MG63 (cell line): ENCODE measurements at places on chromosomes 6 and 20. TPM values are rescaled to one million over a fixed set of nuclear protein-coding genes. Genes with fewer than 3 reads are reported as not detected.

DNA sequence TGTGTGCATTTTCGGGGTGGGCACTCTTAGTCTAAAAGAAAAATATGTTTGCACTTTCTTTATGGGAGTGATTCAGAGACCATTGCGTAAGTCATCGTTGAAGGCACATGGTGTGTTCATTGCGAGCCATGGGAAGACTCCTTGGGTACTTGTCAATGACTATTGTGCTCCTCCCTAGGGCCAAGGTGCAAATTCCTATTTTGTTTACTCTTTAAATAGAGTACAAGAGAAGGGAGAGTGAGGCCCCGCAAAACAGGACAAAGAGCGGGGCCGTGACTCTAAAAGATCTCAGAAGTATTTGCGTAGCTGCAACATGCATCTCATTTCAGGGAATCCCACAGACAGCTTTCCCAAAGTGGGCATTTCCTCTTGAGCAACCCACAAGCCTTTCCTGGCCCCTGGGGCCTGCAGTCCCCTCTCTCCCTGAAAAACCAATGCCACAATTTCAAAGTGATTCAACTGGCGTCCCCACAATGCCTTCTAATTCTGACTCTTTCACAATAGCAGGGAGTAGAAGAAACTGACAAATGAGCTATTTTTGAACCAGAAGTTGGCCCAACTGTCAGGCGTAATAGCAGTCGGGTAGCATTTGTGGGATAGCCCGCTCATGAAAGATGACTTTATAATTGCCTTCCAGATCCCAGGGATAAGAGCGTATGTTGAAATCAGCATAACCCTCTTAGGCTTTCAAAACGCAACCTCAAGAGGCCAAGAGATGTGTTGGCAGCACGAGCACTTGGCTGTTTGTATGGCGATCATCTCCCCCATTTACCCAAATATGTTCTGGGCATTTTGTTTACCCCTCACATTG, 277.9 kb upstream of the BMP2 start:
- DNase-seq = no peak

- DNase-seq = no peak
These were observed 348.0 kb downstream of the HDGFL1 start for GRCh38 chr6:22917344-22917743.

DNA sequence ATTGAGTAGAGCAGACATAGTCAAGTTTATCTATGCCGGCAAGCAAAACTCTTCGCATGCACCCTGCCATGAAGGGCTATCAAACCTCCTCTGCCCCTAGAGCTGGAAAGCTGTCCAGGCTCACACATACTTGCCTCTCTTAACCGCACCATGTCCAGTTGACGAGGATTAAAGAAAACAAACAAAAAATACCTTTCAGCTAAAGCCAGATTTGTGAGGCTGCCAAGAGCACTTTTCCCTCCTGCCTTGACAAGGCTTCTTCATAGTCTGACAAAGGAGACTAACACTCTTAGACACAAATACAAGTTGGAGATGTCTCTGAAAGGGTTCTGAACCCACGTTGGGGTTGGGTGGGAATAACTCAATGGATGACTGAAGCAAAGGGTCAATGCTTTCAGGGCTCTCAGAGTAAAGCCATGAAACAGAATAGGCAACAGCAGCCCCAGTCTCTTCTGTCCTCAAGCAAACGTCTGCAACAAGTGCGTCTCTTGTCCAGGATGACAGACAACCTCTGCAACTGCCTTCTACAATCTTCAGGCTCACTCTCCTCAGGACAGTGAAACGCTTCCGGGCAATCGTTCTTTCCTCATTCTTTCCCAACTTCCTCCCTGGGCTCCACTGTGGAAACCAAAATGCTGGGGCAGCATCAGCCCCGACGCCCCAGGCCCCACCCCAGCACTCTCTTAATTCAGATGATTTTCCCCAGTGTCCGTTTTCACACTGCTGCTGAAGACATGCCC, 57.8 kb downstream of the AGPAT4 start:
- no peak for DNase-seq

Gene AKAP12
- 5.7 and 7.9 TPM in 2 replicates for total RNA-seq

Gene BLCAP
- total RNA-seq = 23.6 and 26.6 TPM in 2 replicates
